ENCODE measurements at places on chromosomes 2 and 18.

- no peak for DNase-seq
Observed at GRCh38 chr2:9255416-9255815, 48.8 kb downstream of the ASAP2 start.

DNA sequence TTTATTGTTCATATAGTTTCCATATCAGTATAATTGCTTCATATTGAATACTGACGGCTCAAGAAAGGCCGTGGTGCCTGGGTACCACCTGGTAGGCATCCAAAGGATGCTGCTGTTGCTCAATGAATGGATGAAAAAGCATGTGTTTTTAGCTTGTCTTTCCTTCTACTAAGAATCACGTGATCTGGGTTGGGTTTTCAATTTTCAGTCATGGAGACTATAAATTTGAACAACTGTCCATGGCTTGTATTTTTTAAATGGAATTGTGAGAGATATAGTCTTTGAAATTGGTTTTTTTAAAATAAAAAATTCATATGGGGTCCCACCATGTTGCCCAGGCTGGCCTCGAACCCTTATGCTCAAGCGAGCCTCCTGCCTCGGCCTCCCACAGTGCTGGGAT is 25.3 kb downstream of the EMILIN2 start:
- DNase-seq = no peak

- DNase-seq = peak; percentile 99
Observed at GRCh38 chr2:237291138-237291792, 122.7 kb downstream of the COL6A3 start.

- DNase-seq = no peak
Observed at GRCh38 chr18:37253394-37254235, 312.0 kb downstream of the CELF4 start.

- DNase-seq = no peak
Observed at GRCh38 chr18:36279001-36279400, 18.5 kb upstream of the FHOD3 start.

DNA sequence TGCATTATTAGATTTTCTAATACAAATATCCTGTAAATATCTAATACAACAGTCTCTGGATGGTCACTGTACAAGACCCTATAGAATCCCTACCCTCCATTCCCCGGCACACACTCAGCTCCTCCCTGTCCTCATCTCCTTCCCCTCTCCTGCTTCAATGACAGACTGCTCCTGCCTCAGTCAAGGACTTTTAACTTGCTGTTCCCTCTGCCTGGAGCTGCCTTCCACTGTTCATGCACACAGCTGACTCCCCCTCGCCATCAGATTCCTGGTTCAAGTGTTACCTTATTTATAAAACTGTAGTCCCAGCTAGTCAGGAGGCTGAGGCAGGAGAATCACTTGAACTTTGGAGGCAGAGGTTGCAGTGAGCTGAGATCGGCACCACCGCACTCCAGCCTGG is 3.3 kb downstream of the CDK15 start:
- no peak for DNase-seq

GRCh38 chr2:535222-535621 is 142.0 kb downstream of the TMEM18 start:
- DNase-seq = no peak

DNA sequence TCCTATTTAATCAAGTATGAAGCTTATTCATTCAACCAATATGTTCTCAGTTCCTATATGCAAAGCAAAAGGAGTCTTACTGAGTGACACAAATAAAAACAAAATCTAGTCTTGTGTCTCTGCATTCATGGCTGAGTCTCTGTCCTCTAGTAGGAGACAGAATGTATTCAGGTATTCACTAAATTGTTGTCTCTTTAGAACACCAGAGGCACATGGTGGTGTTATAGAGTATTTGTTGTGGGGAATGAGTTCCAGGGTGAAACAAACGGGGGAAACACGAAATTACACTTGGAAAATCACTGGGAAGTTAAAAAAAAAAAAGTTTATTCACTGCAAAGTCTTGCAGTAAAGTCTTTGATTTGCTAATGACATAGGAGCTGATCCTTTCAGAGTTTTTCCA is 131.7 kb upstream of the FSHR start:
- no peak for DNase-seq

- DNase-seq = no peak
Observed at GRCh38 chr18:42341423-42341822, 386.4 kb downstream of the PIK3C3 start.

GRCh38 chr2:46704041-46704440 is 211.6 kb downstream of the MCFD2 start:
- no peak for DNase-seq

GRCh38 chr2:71606244-71606643 is 152.9 kb downstream of the DYSF start:
- DNase-seq = no peak

DNA sequence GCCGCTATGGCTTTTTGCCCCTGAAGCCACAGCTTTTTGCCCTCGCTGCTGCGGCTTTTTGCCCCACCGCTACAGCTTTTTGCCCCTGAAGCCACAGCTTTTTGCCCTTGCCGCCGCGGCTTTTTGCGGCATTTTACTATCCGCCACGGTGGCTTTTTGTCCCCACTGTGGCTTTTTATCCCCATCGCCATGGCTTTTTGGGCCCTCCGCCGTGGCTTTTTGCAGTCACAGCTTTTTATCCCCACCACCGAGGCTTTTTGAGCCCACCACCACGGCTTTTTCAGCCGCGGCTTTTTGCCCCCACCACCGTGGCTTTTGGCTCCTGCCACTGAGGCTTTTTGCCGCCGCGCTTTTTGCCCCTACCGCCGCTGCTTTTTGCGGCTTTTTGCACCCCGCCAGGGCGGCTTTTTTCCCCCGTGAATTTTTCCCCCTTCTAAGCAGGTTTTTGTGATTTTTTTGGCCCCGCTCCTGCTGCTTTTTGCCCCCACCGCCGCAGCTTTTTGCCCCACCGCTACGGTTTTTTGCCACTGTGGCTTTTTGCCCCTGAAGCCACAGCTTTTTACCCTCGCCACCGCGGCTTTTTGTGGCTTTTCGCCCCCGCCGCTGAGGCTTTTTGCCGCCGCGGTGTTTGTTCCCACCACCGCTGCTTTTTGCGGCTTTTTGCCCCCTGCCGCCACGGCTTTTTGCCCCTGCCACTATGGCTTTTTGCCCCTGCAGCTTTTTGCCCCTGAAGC is 2797.2 kb upstream of the TEKT4 start:
- no peak for DNase-seq

DNA sequence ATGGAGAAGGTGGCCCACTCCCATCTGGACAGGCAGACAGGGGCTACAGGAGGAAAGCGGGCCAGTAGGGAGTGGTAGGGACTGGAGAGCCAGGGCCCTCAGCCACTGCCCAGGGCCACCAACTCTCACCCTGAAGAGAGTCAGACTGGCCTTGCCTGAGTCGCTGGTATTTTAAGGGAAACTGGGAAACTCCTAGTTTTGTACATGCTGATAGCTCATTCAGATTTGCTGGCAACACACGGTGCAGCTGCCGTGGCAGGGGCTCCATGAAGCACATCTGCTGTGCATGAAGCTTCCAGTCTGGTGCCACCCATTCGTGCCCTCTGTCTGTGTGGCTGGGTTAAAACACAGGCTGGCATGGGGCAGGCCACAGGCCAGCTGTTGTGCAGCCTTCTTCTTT is 137.3 kb upstream of the GLI2 start:
- no peak for DNase-seq

DNA sequence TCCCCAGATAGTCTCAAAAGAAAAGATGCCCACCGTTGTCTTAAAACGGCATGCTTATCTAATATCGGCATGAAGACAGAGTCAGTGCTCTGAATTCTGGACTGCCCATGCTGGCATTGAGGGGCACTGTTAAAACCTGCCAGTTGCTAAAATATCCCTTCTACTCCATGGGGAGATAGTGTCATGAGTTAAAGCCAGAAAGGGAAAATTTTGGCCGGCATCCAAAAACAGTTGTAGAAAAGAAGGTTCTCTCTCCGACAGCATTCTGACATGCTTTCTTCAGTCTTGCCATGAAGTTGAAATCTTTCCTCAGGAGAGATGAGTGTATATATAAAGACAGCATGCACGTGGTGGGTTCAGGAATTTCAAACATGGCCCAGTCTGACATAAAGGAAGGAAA is 401.3 kb upstream of the PIK3C3 start:
- no peak for DNase-seq

Data from fibroblast of mammary gland (primary cell).